Activated CD4-positive, alpha-beta T cell treated with anti-CD3 and anti-CD28 coated beads, Interleukin-2, amount 50 U/mL, for 1 hour (primary cell): ENCODE measurements at places on chromosomes 2 and 18.

DNA sequence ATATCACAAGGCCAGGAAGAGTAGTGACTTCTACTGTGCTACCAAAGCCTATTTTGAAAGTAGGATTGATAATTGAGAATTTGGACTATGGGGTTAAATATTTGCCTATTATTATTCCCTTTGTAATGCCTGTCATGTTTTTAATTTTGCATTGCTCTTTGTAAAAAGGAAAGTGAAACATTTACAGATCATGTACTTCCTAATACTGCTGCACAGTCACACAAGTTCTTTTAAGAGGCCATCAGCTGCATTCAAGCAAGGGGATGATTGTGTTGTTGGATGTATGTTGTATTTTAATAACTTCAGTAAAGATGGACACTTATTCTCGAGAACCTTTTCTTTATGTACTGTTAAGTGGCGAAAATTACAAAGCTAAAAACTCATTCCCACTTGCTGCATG is 70.1 kb downstream of the PLEKHA3 start:
- DNase-seq = no peak

DNA sequence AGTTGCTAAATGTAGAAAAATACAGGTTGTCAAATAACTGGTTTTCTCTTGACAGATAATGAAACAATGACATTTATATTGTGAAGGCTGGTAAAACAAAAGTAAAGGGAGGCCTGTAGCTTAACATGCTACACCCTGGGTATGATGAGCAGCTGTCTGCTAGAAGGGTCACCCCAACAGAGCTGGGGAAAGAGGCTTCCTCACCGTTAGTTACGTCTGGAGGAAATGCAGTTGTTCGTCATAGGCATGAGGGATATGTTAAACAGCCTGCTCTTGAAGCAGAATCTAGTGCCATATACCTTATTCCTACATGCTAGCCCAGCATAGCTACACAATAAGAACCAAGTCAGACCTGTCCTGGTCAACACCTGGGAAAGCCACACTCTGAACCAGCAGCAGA is 49.9 kb downstream of the LPIN2 start:
- peak; percentile 37 for DNase-seq

GRCh38 chr18:57141208-57142129 is 5.4 kb upstream of the BOD1L2 start:
- DNase-seq = no peak

DNA sequence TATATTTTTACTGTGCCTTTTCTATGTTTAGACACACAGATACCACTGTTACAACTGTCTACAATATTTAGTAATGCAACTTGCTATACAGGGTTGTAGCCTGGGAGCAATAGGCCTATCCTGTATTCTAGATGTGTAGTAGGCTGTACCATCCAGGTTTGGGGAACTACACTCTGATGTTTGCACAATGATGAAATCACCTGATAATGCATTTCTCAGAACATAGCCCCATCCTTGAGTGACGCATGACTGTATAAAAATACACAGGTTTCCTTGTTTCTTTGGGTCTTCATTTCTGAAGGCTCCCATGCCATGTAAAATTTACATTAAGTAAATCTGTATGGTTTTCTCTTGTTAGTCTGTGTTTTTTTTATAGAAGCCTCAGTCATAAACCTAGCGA is 270.9 kb upstream of the SKOR2 start:
- no peak for DNase-seq

GRCh38 chr2:179701524-179702110 is 159.8 kb downstream of the ZNF385B start:
- DNase-seq = no peak

DNA sequence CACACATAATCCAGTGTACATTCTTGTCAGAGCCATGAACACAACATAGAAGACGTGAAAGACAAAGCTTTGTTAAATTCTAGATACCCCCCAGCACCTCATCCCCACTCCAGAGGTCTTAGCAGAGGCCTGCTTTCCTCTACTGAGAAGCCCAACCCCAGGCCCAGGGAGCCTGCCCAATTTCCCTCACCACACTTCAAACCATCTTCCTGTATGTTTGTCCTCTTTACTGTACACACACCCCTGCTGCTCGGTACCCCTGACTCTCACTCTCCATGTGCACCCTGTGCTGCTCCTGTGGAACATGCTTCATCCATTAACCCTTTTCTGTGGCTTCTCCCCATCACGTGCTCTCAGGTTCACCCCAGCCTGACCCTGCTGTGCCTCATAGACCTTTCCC is 37.2 kb downstream of the BOLA3 start:
- no peak for DNase-seq

DNA sequence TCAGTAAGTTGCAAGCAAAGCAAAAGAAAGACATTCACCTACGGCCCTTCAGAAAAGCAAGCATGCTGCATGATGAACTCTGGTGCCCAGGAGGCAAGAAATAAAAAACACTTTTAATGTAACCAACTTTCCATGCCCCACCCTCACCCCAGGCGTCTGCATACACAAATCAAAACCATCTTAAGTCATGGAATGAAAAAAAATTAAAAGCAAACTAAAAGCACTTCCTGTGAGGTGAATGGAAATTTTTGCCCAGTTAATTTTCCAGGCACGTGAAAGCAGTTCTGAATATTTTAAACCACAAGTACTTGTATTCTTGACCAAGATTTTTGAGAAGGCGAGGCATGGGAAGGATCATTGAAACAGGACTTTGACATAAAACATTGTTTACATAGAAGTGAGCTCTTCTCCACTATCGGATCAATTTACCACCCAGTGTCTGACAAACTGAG is 2.5 kb upstream of the ICOS start:
- peak; percentile 61 for DNase-seq

GRCh38 chr2:96353606-96354101 is 18.1 kb downstream of the NCAPH start:
- no peak for DNase-seq

DNA sequence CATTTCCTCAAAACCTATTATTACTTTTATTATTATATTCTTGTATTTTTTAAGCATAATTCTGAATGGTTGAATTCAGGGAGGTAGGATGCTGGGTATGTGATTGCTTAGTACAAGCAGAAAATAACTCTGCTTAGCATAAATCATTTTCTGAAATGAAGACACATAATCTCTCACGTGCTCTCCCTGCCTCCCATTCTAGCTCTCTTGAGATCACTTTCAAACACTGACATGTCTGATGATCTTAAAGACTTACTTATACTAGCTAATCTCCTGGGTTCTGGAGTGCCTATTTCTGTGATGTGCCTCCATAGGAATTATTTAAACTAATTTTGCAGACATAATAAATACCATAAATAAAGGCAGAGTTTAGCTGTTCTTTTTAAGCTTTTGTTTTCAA is 1136.0 kb downstream of the SUCLG1 start:
- DNase-seq = no peak

DNA sequence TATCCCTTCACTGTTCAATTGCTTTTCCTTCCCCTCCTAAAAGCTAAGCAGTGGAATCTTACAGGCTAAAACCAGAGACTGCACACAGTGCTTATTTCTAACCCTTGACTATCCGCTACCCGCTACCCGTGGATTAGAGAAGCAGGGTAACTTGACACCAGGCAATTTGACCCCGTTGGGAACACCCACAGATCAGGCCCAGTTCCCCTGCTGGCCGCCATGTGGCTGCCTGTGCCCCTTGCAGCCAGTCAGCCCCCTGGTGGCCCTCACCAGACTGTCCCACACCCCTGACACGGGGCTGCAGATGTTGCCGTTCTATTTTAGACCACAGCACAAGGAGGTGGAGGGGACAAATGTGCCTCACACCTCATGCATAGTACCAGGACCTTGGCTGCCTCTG is 74.8 kb downstream of the TXNL1 start:
- DNase-seq = no peak

- no peak for DNase-seq
These were observed 31.9 kb downstream of the SH3RF3 start for GRCh38 chr2:109160714-109161440.

GRCh38 chr2:106827158-106827557 is 58.8 kb downstream of the ST6GAL2 start:
- DNase-seq = no peak

- DNase-seq = no peak
These were observed 152.9 kb downstream of the PXDN start for GRCh38 chr2:1591461-1591770.

GRCh38 chr2:3154700-3155099 is 222.9 kb downstream of the EIPR1 start:
- DNase-seq = no peak

DNA sequence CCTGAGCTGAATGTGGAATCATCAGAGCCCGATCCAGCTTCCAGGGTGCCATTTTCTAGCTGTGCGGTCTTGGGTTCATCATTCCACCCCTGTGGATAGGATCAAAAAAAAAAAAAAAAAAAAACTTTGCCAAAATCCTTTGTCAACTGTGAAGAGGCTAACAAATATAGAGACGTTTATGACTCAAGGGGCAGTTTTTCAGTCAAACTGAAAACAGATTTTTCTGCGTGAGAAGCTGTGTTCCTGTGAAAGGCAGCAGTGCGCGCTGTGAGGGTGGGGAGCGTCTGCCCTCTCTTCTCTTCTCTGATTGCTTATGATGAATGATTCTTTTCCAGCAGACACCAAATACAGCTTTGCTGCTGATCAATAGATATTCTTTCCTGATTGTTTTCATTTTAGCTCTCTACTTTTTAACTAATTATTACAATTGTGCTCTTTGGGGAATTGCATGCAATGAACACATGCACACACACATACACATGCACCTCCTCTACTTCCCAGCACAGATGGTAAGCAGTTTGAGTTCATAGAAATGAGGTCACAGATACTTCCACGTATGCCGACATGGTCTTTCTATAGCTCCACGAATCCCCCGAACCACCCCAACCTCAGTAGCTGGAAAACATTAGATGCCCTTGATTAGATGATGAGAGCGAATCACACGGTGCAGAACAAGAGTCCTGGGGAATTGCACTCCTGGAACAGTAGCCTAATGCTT is 175.4 kb downstream of the NRP2 start:
- DNase-seq = no peak

- DNase-seq = no peak
These were observed 86.0 kb downstream of the VWA3B start for GRCh38 chr2:98172951-98173350.

- DNase-seq = no peak
These were observed 84.0 kb upstream of the NEUROD1 start for GRCh38 chr2:181764095-181764963.

GRCh38 chr2:174901075-174901474 is 104.1 kb downstream of the CHN1 start:
- peak; percentile 3 for DNase-seq

DNA sequence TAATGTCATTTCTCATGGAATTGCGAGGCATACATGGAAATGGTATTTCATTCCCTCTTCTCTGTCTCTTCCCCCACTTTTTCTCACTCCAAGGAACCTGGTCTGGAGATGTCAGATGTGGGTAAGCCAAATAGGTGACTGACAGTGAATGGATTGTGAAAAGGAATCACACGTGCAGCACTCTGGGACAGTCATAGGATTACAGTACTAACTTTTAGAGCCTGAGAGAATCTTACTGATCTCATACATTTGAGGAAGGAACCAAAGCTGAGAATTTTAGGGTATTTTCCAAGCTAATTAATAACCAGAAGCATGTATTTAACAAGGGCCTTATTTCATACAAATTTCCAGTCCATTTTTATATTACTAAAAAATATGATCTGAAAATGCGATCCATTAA is 58.1 kb upstream of the ERBB4 start:
- no peak for DNase-seq

DNA sequence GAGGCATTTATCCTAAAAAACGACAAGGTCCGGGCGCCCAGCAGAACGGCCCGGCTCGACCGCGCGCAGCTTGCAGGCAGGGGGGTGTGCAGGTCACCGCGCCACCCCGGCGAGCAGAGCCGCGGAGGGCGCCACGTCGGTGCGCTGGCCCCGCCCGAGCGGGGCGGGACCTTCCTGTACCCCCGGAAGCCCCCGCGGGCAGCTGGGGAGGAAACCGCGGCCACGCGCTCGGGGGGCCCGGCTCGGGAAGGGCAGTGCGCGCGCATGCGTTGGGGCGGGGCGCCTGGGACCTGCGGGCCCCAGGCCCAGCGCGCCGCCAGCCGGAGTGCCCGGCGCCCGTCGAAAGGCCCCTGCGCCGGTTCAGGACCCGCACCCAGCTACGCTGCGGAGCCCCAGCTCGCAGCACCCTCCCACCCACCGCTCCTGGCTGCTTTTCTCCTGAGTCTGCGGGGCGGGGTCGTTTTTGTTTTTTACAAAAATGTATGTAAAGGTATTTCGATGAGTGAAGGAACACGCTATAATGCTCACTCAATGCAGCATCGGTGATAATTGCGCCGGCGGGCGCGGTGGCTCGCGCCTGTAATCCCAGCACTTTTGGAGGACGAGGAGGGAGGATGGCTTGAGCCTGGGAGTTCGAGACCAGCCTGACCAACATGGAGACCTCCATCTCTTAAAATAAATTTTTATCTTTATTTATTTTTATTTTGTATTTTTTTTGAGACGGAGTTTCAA is 47.7 kb upstream of the POMC start:
- peak; percentile 72 for DNase-seq

DNA sequence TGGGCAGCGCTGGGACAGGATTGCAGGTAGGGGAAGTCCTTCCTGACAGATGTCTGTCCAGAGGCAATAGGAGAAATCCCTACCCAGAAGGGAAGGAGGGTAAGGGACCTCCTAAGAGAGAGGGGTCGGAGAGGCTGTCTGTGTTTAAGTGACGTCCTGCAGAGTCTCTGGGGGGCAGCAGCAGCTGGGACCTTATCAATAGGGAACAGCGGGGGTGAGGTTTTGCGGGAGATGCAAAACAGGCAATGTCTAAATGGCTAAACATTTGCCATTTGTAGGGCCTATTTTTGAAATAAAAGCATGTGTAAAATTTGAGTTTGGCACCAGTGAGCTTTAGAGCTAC is 108.7 kb upstream of the HS6ST1 start:
- DNase-seq = no peak

- no peak for DNase-seq
These were observed 227.5 kb downstream of the GULP1 start for GRCh38 chr2:188519136-188519535.

GRCh38 chr2:208033701-208034502 is 8.6 kb upstream of the PLEKHM3 start:
- DNase-seq = peak; percentile 18

DNA sequence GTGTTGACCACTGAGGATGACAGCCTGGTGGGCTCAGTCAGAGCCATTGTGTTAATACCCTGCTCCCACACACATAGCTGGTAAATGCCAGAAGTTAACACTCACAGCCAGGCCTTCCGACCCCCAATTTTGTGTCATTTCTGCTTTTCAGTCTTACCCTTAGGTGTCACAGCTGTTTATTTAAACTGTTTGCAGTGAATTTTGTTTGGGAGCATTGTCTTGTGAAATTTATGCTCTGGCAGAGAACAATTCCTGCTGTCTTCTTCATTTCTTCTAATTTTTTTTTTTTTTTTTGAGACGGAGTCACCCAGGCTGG is 8.2 kb downstream of the LPIN1 start:
- DNase-seq = no peak

- DNase-seq = no peak
These were observed 178.9 kb downstream of the LNPK start for GRCh38 chr2:175823002-175823706.

DNA sequence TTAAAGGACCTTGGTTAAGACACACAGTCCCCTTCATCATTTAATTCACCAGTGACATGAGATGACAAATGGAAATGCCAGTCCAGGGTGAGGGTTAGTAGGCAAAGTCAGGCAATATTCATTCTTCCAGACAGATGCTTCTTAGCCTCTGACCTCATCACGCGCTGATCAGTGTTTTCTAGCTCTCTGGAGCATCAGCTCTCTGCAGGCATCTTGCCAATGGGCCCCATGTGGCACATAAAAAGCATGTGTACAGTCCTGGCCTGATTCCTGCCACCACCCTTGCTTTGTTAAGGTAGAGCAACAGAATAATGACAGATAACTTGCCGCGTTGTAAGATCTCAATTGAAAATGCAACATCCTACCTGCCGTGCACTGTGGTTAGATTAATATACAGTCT is 20.3 kb upstream of the NPAS2 start:
- no peak for DNase-seq

GRCh38 chr2:239065962-239066361 is 218.1 kb downstream of the TWIST2 start:
- no peak for DNase-seq
